ENCODE measurements at places on chromosomes 7 and 10.
A peak's percentile ranks its signal among the peaks of the same experiment; 100 is the strongest.

DNA sequence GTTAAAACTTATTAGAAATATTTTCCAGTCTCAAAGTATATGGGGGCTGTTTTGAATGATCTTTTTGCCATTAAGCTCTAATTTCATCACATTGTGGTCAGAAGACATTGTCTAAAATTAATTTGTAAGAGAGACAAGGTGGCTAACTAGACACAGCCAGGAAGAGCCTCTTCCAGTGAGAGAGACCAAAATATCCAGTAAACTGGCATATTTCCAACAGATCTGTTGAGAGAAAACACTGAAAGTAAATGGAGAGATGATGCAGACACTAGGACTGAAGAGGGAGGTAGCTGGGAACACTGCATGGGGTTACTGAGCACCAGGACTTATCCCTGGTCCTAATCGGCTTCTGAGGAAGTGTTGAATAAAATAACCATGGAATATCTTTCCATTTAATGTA, 101.5 kb upstream of the TAS2R16 start:
- DNase-seq, result no peak

- DNase-seq, result peak; percentile 20
Observed at GRCh38 chr7:157964016-157964415, 623.6 kb downstream of the PTPRN2 start.

DNA sequence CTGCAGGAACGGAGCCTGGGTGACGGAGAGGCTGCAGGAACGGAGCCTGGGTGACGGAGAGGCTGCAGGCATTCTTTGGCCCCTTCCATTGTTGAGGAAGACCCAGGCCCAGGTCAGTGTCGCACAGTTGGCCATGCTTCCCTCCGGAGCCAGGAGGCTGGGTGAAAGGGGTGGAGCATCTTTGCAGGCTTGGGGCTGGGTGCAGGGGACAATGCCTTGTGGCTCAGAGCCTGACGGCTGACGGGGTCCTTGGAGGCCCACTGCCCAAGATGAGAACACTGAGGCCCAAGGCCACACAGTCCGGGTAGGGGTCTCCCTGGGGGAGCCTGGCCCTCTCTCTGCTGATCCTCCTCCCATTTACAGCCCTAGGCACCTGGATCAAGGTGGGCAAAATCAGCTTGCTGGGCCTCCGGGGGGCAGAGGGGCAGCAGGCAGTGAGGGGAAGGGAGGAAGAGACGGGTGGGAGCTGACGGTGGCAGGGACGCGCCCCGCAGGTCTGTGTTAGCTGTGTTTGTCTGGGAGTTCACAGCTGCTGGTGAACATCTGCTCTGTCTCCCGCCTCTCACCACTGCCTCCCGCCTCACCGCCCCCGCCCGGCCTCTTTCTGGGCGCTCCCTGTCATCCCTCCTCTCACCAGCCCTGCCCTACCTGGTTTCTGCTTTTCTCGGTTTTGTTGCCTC, 30.6 kb upstream of the PCBD1 start:
- no peak for DNase-seq

GRCh38 chr10:2488446-2489005, 578.8 kb upstream of the PFKP start:
- no peak for DNase-seq

GRCh38 chr7:69429911-69430383, 168.3 kb upstream of the AUTS2 start:
- DNase-seq, result peak; percentile 68

GRCh38 chr7:17275749-17276671, 22.4 kb upstream of the AHR start:
- DNase-seq, result no peak
